ENCODE measurements at places on chromosomes 4 and X. TPM values are rescaled to one million over a fixed set of nuclear protein-coding genes. Genes with fewer than 3 reads are reported as not detected.

HTATSF1 gene
- total RNA-seq: 32.2 TPM

GJB1 gene
- not detected for total RNA-seq

VCX gene
- total RNA-seq: not detected

SPANXN4 gene
- not detected for total RNA-seq

DUX4 gene
- not detected for total RNA-seq

SORCS2 gene
- not detected for total RNA-seq

ETNPPL gene
- total RNA-seq: not detected

LDB2 gene
- 0.82 TPM for total RNA-seq

RBBP7 gene
- total RNA-seq: 72.6 TPM

TREX2 gene
- total RNA-seq: 6.3 TPM

TBCK gene
- total RNA-seq: 44.8 TPM

NOCT gene
- 3.1 TPM for total RNA-seq

MRFAP1L1 gene
- total RNA-seq: 28.8 TPM

ATP2B3 gene
- total RNA-seq: not detected

NSG1 gene
- total RNA-seq: 19.2 TPM

RNF128 gene
- not detected for total RNA-seq

EGF gene
- total RNA-seq: not detected

CT45A2 gene
- total RNA-seq: not detected

PDZD4 gene
- total RNA-seq: 16.6 TPM

CLDN2 gene
- total RNA-seq: 0.13 TPM

SOX3 gene
- total RNA-seq: not detected

FRMD7 gene
- total RNA-seq: not detected

CYLC1 gene
- not detected for total RNA-seq

EREG gene
- total RNA-seq: 1.5 TPM

GPM6B gene
- not detected for total RNA-seq

NAA11 gene
- total RNA-seq: not detected

Data from T-cell (primary cell).